ENCODE measurements at places on chromosomes 3 and 15.

DNA sequence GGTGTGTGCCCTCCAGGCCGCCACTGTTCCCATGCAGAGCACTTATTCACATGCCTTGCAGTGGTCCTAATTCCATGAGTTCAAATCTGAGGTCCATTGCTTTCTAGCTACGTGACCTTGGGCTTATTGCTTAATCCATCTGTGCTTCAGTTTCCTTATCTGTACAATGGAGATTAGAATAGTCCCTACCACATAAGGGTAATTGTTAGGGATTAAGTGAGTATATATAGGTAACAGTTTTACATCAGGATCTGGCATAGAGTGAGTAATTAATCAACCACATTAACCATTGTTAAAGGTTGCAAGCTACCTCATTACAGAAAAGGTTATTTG, 7.6 kb downstream of the CPN2 start:
- no peak for DNase-seq

DNA sequence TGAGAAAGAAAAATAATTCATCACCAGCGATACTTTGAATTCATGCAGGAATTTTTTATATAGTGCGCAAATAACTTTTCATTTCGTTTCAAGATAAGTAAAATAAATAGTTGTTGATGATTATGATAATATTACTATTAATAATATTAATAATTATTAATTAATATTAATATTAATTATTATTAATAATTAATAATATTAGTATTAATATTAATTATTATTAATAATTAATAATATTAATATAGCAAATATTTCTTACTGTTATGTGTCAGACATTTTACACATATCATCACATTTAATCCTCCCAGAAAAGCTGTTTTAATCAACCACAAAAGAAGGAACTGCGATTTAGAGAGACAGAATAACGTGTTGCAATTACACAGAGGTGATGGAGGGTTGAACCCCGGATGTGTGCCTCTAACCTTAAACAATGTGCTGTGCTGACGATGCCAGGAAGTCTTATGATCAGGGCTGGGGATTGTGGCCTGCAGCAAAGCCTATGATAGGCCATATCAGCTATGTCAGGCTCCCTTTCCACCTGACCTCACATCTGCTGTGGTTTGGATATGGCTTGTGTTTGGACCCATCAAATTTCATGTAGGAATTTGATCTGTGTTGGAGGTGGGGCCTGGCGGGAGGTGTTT, 263.5 kb upstream of the NR2F2 start:
- no peak for DNase-seq

DNA sequence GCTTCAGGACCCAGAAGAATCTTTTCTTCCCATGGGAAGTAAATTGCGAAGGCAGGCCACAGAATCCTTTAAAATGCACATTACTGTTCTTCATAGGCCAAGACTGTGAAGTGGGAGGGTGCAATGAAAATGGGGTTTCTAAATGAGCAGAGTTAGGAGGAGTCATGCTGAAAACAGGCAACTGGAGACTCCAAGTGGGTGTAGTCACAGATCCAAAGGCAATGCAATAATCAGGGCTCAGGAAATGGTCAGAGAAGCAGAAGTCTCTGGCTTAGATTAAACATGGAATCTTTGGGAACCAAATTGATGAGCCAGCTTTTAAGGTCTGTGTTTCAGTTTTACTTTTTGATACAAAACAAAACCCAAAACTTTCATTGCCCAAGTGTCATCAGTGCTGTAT, 37.6 kb downstream of the HHLA2 start:
- DNase-seq, result no peak

- DNase-seq, result no peak
These were observed 294.5 kb downstream of the C3orf38 start for GRCh38 chr3:88444251-88444650.

DNA sequence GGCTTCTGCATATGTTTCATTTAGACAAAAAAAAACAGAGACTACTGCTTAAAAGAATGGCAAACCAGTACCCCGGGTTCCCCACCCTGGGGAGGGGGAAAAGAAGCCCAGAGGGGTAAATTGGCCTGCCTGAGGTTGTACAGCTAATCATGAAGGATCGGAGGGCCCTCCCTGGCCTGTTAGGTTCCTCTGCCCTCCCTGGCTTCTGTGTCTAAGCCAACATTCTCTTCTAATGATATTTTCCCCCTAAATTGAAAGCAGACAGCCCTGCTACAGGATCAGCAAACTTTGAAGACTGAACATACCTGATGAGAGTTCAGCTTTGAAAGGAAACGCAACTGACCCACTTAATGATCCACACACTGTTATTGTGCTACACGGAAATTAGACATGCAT, 2.5 kb downstream of the ARHGAP31 start:
- no peak for DNase-seq

DNA sequence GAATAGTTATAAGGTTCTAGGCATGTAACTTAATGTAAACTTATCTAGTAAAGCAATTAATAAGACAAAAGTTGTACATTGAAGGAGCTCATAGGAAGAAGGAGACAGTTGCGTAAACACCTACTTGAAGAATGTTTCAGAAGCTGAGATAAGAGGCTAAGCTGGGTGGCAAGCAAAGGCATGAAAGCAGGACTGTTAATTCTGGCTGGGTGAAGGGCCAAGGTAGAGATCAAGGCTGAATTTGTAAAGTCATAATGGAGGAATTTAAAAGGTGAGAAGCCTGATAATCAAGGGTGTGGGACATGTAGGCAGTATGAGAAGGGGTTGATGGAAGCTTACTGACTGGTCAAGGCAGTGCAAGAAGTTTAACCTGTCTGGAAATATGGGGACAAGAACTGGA, 80.4 kb upstream of the TGFBR2 start:
- no peak for DNase-seq

DNA sequence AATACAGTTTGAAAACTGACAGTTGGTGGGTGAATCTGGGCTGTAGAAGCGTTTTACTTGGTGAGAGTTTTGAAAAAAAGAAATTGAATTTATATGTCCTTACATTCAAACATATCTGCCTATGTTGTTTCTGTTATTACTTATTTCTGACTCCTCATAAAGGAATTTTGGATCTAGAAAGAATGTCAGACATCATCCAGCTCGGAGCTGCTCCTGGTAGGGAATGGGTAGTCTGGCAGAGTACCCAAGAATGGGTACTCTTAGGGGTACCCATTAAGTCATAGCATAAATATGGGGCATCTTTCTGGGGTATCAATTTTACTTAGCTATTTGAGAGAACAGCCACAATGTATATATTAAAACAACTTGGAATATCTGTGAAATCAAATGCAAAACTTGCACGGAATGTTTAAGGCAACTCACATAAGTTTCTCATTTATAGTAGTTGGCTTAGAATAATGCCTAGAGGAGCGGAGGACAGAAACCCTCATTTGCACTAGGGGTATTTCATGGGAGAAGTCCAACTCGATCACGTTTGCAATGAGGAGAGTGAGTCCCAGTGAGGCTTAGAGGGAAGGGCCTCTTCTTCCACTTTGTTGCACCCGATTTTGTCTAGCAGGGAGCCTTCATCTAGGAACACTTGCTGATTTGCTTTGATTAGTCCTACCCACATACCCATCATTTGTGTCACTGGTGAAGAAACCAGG, 2.4 kb upstream of the LARP6 start:
- DNase-seq, result no peak

DNA sequence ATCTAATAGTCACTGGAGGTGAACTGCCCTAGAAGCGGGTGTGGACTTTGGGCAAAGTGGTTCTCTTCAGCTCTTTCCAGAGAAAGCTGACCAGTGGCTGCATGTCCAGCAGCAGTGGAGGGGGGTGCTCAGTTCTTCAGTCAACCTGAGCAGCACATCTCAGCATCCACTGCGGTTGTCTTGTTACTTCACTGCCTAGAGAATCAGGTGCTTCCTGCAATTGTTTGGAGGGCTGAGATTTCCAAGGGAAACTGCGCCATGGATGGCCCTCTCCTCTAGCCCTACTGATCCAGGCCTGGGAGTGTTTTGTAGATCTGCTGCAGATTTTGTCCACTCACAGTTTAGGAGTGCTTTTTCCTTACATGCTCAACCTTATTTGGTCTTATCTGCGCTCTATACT, 65.6 kb upstream of the CFAP161 start:
- DNase-seq, result no peak

- DNase-seq, result no peak
These were observed 28.7 kb upstream of the HCN4 start for GRCh38 chr15:73397461-73397860.

DNA sequence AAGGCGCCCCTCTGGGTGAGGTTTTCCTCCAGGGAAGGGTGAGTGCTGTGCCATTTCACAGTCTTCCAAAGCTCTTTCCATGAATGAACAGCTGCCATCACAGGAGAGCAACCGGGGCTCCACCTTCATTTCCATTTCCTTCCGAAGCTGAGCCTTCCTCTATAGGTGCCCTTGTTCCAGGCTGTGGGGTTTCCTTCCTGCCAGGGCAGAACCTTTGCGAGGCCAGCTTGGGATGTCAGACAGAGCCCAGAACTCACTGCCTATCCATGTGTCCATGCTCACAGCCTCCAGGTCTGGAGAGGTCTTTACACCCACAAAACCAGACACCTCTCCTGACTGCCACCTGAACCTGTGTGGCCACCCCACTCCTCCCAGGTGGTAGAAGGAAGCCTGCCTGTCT, 49.2 kb downstream of the SLCO2A1 start:
- no peak for DNase-seq

DNA sequence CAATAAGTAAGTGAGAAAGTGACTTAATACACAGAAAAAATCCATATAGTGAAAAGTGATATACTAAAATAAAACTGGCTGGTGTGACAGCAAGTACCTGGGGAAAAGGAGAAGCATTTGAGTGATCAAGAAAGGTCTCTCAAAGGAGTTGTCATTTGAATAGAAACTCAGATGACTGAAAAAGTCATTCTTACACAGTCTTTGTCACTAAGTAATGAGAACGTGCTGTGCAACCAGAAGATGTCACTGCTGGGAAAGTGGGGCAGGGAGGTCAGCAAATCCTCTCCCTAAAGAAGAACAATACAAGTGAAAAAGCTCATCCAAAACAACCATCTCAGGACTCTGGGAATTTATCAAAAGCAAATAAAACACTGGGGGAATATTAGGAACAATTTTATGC, 317.5 kb upstream of the TRIM42 start:
- DNase-seq, result no peak

GRCh38 chr15:91634179-91634578, 219.3 kb upstream of the SLCO3A1 start:
- no peak for DNase-seq

DNA sequence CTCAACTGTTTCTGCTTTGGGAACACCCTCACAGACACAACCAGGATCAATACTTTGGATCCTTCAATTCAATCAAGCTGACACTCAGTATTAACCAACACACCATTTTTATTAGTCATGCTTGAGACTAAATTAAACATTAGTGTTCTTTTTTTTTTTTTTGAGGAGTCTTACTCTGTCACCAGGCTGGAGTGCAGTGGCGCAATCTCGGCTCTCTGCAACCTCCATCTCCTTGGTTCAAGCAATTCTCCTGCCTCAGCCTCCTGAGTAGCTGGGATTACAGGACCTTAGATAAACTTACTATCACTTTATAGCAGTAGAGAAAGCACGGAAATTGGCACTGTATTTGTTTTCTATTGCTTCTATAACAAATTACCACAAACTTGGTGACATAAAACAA, 2.0 kb upstream of the RAB11A start:
- DNase-seq, result no peak

GRCh38 chr3:186024210-186024609, 84.7 kb downstream of the ETV5 start:
- DNase-seq, result no peak

DNA sequence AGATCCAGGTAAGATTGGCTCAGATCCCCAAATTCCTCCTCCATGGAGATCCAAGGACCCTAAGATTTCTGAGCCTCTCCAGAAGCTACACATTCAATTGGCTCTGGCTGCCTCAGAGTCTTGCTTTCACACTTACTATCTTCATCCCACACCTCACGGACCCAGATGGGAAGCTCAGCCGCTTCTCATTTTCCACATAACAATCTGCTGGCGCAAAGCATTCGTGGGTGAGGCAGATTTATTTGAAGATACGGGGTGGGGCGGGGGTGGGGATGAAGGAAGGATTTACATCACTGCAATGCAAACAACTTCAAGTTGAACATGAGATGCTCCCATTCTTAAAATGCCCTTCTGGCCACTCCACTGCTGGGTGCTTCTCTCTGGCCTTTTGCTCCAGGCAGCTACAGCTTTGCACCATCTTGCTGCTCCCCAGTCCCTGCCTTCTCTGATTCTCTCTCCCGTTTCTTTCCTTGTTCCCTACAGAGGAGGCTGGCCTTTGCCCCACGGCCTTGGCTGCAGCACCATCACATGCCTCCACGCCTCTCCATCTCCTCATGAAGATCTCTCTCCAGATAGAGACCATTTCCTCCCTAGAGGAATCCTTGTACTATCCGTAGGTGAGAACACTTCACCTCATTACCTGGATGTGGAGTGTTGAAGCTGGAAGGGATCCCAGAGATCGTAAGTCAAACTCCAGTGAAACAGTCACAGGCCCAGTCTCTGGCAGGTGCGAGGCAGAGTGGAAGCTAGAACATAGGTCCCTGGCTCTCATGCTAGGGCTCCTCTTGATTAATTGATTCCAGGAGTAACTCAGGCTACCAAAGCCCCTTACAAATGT, 175.9 kb downstream of the RPLP1 start:
- DNase-seq, result no peak

DNA sequence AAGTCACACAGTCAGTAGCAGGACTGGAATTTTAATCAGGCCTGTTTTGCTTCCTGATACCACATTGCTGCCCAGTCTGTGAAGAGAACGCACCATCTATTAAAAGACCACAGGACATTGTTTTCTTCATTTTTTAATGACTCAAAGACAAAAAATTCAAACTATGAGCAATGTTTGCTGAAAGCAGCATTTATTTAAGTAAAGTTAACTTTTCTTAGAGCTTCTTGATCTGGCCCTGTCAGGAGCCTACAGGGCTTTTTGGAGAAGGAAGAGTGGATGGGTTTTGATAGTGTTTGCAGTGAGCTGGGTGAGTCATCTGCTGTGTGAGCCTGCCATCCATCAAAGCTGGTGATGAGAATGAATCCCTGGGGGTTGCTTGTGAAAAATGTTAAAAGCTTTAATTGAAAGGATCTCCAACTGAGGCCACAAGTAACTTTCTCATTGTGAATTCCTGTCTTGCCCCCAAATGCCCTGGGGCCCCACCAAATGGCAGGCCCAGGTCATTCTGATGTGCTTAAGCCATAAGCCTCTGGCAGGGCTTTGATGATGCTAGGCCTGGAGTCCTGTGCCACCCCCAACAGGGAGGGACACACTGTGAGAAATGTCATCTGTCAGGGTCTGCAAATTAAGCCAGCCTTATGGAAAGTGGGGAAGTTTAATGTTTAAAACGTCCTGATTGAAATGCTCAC, 136.2 kb upstream of the PFN2 start:
- no peak for DNase-seq

- no peak for DNase-seq
These were observed 3.1 kb downstream of the SLC15A2 start for GRCh38 chr3:121897296-121897695.
